ENCODE measurements at places on chromosomes 3 and 15. TPM values are rescaled to one million over a fixed set of nuclear protein-coding genes. Genes with fewer than 3 reads are reported as not detected.

DNA sequence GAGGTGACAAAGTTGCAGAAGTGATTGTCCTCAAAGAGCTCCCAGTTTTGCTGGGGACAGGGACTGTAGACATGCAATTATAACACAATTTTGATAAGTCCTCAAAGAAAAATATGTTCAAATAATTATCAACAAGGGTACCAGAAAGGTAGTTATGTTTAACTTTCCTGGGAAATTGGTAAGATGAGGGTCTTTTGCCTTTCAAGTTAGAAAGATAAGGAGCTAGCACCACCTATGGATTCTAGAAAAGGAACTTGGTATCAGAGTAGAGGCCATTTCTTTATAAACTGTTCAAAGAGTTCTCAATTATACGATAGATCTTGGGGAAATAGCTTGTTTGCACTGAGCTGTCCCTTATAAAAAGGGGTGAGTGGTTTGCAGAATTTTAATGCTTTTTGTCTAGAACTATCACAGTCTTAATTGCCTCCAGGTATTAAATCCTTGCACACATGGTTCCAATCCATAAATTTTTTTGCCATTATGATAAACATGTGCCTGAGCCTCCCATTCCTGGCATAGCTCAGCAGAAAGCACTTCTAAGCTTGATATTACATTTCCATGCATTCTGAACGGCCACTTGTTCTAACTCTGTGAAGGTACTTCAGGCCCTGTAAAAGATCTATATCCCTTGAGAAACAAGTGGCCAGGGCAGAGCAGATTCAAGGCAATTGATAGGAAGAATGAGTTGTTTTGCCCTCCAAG lies 247.5 kb upstream of the LRIG1 start:
- no peak for DNase-seq
- no peak overlapping the region for H3K27ac ChIP-seq
- H3K36me3 ChIP-seq, result no peaks in the 10 kb centered on the region
- no peaks in the 10 kb centered on the region for H3K4me1 ChIP-seq
- no peak overlapping the region for H3K4me3 ChIP-seq

DNA sequence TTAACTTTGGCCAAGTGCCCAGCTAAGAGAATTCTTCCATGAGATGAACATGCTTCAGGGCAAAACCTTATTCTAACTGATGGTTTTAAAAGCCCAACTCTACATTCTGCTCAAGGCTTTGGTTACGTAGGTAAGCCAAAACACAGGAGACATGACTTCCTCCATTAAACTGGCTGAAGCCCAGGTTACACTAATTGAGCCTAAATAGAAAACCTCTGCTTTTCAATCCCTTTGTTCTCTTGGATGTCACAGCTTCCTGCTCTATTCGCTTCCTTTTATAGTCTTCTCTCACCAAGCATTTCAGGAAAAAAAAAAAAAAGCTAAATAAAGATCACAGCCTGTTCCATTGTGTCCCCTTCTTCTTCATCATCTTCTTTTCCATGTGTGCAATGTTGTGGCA lies 420.4 kb downstream of the TIGIT start:
- H3K27me3 ChIP-seq, result no peaks in the 10 kb centered on the region
- H3K27ac ChIP-seq, result no peak overlapping the region
- no peak for DNase-seq
- no peak overlapping the region for H3K4me3 ChIP-seq

GRCh38 chr3:66486202-66486601 lies 14.6 kb downstream of the LRIG1 start:
- no peaks in the 10 kb centered on the region for H3K36me3 ChIP-seq
- H3K27ac ChIP-seq, result peak overlapping the region; percentile 78
- no peak for DNase-seq
- no peak overlapping the region for H3K4me3 ChIP-seq

GRCh38 chr3:76231258-76231657 lies 445.9 kb upstream of the ZNF717 start:
- no peaks in the 10 kb centered on the region for H3K36me3 ChIP-seq
- H3K4me1 ChIP-seq, result no peaks in the 10 kb centered on the region
- H3K27ac ChIP-seq, result no peak overlapping the region
- DNase-seq, result no peak

DNA sequence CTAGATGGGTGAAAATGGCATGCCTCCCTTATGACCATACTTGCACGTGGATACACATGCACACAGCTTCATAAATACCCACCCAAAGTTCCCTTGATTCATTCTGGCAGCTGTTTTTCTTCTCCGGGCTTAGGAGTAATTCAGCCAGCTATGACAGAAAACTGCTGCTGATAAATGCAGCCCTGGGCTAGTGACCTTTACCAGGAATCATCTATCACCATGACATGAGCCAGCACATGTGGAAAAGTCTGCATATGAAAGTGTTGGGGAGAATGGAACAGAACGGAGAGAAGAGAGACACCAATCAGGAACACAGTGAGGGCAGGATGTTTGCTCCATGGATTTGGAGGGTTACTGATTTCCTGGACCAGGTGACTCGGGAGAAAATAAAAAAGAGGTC lies 706.3 kb downstream of the PDCD6IP start:
- H3K36me3 ChIP-seq, result no peaks in the 10 kb centered on the region
- H3K27ac ChIP-seq, result no peak overlapping the region
- no peaks in the 10 kb centered on the region for H3K27me3 ChIP-seq
- H3K4me3 ChIP-seq, result no peak overlapping the region

DNA sequence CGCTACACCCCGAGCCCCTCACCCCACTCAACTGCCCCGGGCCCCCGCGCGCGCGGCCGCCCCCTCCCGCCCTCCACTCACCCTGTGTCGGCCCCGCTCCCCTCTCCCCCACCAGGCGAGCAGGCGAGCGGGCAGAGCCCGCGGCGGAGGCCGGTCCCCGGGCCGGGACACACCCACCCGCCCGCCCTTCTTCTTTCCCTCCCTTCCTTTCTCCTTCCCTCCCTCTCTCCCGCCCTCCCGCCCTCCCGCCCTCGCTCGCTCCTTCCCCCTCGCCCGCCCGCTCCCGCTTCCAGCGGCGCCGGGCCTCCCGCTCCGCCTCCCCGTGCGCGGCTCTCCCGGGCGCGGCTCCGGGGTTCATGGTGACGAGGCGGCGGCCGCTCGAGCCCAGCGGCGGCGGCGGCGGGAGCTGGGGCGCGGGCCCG lies at the start of gene CTDSPL:
Gene CTDSPL, plus strand, starts transcription at position 261 of the 422 bp plus-strand sequence. CDS start 320 bp downstream, outside the sequence.
- H3K36me3 ChIP-seq, result no peaks in the 10 kb centered on the region
- H3K4me3 ChIP-seq, result peak within 1 kb of the TSS; percentile 63
- H3K4me1 ChIP-seq, result peaks cover 12% of the 10 kb centered on the region
- peak within 1 kb of the TSS; percentile 82 for H3K27ac ChIP-seq
- DNase-seq, result peak; percentile 54

DNA sequence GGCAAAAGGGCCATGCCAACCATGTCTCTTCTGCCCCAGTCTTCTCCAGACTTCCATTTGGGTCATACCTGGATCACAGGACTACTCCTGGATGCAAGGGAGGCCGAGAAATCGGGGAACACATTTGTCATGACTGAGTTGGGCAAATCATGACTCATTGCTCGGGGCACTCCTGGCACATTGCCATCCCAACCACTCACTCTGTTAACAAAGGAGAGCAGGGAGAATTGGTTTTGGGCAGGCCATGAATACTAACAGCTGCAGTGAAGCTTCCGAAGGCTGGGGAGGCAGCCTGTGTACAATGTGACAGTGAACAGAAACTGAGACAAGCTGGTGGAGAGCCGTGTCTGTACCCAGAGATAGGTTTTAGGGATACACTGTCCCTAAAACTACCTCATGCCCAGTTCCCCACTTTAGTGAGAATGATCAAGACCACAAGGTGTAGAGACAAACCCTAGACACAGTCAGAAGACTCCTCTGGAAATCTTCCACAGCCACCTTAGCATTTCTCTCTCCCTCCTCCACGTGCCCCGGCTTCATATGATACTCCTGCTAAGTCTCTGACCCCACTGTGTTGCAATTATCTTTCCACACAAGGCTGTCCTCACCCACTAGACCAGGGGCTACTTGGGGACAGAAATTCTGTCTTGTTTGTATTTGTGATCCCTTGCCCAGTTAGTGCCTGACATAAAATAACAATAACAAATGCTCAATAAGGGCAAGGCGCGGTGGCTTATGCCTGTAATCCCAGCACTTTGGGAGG lies 10.5 kb upstream of the BUB1B start:
- no peaks in the 10 kb centered on the region for H3K27me3 ChIP-seq
- H3K27ac ChIP-seq, result no peak overlapping the region
- no peak overlapping the region for H3K4me3 ChIP-seq
- H3K36me3 ChIP-seq, result no peaks in the 10 kb centered on the region
- DNase-seq, result no peak

- H3K36me3 ChIP-seq, result no peaks in the 10 kb centered on the region
- peak overlapping the region; percentile 65 for H3K27ac ChIP-seq
- peak; percentile 24 for DNase-seq
- H3K4me1 ChIP-seq, result peaks cover 23% of the 10 kb centered on the region
- no peaks in the 10 kb centered on the region for H3K27me3 ChIP-seq
Observed at GRCh38 chr3:185630182-185630622, 44.1 kb downstream of the SENP2 start.

- H3K36me3 ChIP-seq, result no peaks in the 10 kb centered on the region
- DNase-seq, result no peak
- no peaks in the 10 kb centered on the region for H3K4me1 ChIP-seq
- H3K4me3 ChIP-seq, result no peak overlapping the region
Observed at GRCh38 chr3:74839566-74839965, 225.1 kb upstream of the CNTN3 start.

- no peaks in the 10 kb centered on the region for H3K36me3 ChIP-seq
- H3K4me1 ChIP-seq, result peaks cover 3% of the 10 kb centered on the region
- no peak overlapping the region for H3K27ac ChIP-seq
- H3K4me3 ChIP-seq, result no peak overlapping the region
Observed at GRCh38 chr15:52101542-52102323, 10.8 kb downstream of the BCL2L10 start.

- no peaks in the 10 kb centered on the region for H3K36me3 ChIP-seq
- no peaks in the 10 kb centered on the region for H3K27me3 ChIP-seq
- no peak overlapping the region for H3K27ac ChIP-seq
Observed at GRCh38 chr3:76415384-76415783, 624.5 kb upstream of the ROBO2 start.

- no peak for DNase-seq
- H3K4me3 ChIP-seq, result peak overlapping the region; percentile 33
- H3K27ac ChIP-seq, result peak overlapping the region; percentile 6
Observed at GRCh38 chr3:72887343-72887704, 522 bp upstream of the GXYLT2 start.

DNA sequence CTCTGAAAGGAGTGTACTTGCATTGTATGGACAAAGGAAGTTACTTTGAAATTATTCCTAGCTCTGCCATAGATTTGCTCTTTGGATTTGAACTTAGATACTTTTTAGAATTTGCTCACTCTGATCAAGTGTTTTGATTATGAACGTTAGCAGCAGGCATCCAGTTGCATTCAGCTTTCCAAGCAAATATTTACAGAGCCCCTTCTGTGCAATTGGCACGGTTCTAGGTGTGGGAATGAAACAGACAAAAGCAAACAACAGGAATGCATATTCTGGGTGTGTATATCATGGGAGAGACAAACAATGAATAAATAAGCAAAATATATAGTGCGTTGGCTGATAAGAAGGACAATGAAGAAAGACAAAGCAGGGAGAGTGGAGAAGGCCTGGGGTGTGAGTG lies 125.5 kb upstream of the ADAMTS9 start:
- H3K4me3 ChIP-seq, result no peak overlapping the region
- no peak overlapping the region for H3K27ac ChIP-seq
- H3K36me3 ChIP-seq, result no peaks in the 10 kb centered on the region
- DNase-seq, result no peak

GRCh38 chr15:76384409-76384808 lies 47.8 kb downstream of the ISL2 start:
- DNase-seq, result no peak
- H3K27me3 ChIP-seq, result no peaks in the 10 kb centered on the region
- no peak overlapping the region for H3K4me3 ChIP-seq

DNA sequence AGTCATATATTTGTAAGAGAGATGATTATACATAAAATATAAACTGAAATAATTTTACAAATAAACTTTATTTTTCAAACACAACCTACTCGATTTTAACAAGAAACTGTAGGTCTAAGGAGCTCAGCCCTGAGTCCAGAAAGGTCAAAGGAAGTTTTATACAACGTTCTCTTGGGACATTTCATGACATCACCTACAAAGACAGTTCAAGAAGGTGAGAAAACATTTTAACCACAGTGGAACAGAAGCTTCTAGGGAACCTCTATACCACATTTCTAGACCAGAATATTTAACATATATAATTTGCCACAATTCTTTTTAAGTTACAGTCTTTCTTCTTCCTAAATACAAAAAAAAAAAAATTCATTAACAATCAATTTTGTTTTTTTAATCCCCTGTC lies 40.1 kb downstream of the CBLB start:
- peaks cover 26% of the 10 kb centered on the region for H3K4me1 ChIP-seq
- H3K27me3 ChIP-seq, result no peaks in the 10 kb centered on the region
- DNase-seq, result no peak
- no peak overlapping the region for H3K4me3 ChIP-seq

Gene ATP10A
- polyA plus RNA-seq, result 0.70 TPM

Gene PLCH1
- 25.5 TPM for polyA plus RNA-seq

Gene HPS3
- polyA plus RNA-seq, result 34.9 TPM

Gene GOLGA6L10
- polyA plus RNA-seq, result 4.6 TPM

Gene ZBED2
- polyA plus RNA-seq, result 0.22 TPM

Gene SLC7A14
- 0.30 TPM for polyA plus RNA-seq

All from left lung (tissue), 14 donors.